GM23248 (cell line): ENCODE measurements at places on chromosomes 4 and X. TPM values are rescaled to one million over a fixed set of nuclear protein-coding genes. Genes with fewer than 3 reads are reported as not detected.

DNA sequence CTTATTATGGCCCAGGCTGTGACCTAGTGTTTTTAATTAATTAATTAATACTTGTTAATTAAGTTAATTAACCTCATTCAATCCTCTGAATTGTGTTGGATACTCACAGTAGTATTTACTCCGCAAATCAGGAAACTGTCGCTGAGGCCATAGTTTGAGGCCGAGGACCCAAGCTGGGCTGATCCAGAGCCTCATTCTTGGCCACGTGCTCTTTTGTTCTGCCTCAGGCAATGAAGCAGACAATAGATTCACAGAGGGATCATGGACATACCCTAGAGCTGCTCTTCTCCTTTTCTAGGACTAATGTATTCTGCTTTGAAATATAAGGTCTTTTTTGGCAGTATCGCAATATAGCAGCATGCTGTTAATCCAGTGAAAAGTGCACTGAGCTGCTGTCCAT lies 24.0 kb upstream of the SNCA start:
- DNase-seq, result no peak

DNA sequence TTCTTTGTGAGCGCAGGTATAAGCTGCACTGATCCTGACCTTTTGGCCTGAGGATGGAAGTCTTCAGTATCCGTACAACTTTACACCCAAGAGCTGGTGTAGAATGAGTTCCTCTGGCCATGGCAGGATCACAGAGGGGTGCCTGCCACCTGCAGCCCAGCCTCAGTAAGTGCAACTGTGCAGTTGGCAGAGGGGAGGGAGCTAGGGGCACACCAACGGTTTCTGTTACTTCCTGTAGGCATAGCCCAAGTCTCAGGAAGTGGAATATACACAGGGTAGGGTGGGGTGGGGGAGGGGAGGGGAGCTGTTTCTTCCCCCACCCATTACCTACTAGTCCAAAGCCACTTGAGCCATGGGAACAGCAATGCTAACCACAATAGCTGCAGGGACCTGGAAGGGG lies 85.4 kb upstream of the GBA3 start:
- DNase-seq, result peak; percentile 52

DNA sequence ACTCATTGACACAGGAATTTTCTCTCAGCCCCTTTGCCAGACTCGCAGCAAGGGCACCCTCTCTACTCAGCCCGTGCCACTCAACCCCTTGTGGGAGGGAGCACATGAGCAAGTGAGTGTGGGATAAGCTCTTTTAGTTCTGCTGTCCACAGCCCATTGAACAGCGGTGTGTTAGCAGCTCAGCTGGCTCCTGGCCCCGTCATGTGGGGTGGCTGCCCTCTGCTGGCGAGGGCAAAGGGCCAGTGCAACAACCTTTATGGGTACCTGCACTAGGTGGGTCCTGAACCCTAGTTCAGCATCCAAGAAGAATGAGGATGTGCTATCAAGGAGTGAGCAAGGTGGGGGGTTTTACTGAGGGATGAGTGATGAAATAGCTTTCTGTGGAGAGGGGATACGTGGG lies 85.0 kb upstream of the ZNF81 start:
- DNase-seq, result peak; percentile 62

DNA sequence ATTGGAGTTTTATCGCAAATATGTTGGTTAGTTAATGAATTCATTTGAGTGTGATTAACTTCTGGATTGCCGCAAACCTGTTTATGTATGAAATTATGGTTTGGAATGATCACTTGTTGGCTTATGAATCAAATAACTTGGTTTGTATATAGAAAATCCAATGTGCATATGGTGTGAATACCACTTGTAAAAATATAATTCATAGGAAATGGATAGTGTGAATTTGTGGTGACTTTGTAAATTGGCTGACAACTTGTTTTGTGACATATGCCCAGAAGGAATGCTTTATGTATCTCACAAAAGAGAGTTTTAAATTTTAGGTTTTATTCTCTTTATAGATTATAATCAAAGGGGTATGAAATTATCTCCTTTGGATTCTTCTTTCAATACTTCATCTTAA lies 436.2 kb downstream of the EPHA5 start:
- no peak for DNase-seq

- DNase-seq, result peak; percentile 15
Measured at GRCh38 chr4:145731028-145731427, 51.1 kb downstream of the C4orf51 start.

Gene SYTL5
- total RNA-seq, result not detected in 2 replicates

Gene ANXA3
- 1.1 and 3.6 TPM in 2 replicates for total RNA-seq
